Psoas muscle (tissue), 8 donors: ENCODE measurements at places on chromosomes 5 and 9.

- DNase-seq: no peak
Measured at GRCh38 chr5:132102944-132103331, 29.3 kb downstream of the CSF2 start.

GRCh38 chr5:95850391-95850894 lies 27.9 kb upstream of the GLRX start:
- DNase-seq: no peak

DNA sequence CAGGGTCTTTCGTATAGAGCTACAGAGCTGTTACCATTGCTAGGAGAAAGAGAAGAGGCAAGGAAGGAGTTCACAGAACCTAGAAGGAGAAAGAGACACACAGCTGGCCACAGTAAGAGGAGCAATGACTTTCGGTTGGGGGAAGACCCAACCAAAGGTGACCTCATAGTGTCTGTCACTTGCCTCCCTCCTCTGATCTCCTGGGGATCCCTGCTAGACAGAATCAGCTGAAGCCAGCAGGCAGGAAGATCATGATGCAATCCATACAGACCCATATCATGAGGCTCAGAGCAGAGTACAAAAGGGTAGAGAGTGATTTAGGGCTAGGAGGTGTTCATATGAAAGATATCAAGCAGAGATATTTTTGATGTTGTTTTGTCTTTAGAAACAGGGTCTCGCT lies 26.0 kb upstream of the EPB41L4B start:
- DNase-seq: no peak

GRCh38 chr5:15585841-15586591 lies 86.0 kb downstream of the FBXL7 start:
- no peak for DNase-seq

DNA sequence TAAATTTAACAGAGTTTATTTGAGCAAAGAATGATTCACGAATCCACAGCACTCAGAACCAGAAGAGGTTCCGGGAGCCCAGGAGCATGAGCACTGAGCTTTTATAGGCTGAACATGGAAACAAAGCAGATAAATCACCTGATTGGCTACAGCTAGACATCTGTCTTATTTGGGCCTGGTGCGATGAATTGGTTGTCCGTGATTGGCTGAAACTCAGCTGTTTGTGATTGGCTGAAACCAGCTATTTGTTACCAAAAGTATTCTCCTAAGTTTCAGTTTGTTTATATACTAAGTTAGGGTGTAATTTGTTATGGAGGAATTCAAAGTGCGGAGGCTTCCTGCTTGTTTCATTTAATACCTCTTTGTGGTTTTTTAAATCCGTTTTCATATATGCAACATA lies 15.8 kb upstream of the LCP2 start:
- DNase-seq: no peak

DNA sequence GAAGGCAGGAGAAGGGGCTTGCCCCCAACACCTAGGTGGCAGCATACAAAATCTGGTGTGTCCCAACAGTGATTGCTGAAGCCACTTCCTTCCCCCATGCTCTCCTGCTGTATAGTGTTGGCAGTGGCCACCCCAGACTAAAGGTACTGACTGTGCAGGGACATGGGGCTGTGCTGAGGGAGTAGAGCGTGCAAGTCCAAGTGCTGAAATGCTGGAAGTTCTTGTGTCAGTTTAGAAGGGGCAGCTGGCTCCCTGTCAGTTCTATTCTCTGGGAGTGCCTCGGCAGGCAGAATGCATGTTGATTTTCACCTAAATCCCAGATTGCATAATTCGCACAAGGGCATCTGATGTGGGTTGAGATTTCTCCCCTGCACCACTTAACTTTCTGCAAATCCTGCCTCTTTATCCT lies 68.6 kb downstream of the GDNF start:
- no peak for DNase-seq

GRCh38 chr5:72268753-72269410 lies 51.2 kb downstream of the MRPS27 start:
- no peak for DNase-seq

GRCh38 chr9:505741-506059 lies 291.0 kb downstream of the DOCK8 start:
- DNase-seq: no peak

DNA sequence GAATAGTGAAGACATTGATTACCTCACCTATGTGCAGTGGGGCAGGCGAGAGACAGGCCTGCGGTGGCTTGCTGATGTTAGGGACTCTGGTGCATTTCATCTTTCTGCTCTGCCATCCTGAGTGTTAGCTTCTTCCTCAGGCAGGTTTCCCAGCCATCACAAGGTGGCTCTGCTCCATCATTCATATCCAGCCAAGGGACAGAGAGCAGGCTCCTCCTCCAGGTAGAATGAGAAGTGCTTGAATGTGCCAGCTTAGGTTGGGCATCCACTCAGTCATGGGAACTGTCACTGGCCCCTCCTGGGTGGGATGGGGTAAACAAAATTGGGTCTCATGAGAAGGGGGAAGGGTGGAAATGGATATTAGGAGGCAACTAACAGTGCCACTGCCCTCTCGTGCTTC lies 24.8 kb downstream of the GPR107 start:
- no peak for DNase-seq

DNA sequence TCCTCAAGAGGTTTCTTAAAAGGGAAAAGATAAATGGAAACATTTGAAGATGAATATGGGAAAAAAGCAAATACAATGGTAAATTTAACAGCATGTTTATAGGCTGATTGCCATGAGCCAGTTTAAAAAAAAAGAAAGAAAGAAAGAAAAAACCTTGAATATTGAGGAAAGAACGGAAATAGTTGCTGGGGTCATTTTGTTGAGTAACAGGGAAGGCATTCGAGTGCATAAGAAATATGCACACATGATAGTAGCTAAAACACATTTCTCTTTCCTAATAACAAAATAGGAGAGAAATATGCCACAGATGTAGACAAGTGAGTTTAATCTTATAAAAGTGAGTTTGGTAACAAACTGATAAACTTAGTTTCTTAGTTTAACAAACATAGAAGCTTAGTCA lies 864.6 kb upstream of the ACO1 start:
- DNase-seq: no peak

GRCh38 chr5:33530183-33531036 lies 89.6 kb downstream of the TARS1 start:
- no peak for DNase-seq

DNA sequence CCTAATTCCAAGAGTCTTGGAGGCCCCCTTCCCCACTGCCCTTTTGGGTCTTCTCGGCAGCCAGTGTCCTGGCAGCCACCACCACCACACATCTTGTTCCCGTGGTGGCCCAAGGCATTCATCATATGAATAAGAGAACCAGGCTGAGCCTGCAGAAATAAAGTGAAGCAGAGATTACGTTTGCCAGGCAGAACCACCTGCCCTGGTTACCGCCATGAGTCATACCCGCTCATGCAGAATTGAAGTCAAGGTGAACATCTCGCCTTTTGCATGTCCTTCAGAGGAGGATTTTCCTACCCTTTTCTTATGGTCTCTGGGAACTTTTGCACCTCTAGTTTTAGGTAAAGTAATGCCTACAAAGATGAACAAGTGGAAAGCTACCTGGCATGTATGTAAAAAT lies 119.5 kb upstream of the LMX1B start:
- peak; percentile 1 for DNase-seq

GRCh38 chr5:132877466-132877865 lies 4.0 kb downstream of the LEAP2 start:
- DNase-seq: no peak

DNA sequence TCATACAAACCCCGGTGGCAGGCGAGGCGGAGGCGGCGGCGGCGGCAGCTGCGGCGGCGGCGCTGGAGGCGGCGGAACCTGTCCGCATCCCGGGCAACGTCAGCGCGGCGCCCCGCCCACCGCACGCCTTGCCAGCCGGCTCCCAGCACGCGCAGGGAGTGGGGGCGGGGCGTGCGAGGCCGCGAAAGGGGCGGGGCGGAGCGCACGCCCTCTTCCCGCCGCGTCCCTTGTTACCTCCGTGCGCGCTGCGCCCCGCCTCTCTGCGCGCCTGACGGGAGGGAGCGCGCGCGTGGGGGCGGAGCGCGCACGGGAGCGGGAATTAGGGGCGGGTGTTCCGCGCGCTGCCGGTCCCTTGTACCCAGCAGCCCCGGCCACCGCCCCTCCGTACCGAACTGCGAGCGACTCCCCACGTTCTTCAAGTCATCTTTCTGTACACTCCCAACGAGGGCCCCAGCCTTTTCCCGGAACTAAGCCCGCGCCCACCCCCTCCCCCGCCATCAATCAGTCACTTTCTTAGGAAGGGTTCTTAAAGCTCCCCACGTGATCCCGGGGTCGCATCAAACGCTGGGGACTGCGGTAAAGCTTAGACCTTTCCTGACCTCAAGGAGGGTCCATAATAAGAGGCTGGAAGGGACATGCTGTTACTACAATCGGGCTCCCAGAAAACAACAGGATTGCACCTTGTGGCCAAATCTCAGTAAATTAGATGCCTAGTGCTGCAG lies at the start of gene AGTPBP1:
TSS of gene AGTPBP1 (minus strand) at position 80 of the 722 bp plus-strand sequence. CDS start 29,421 bp downstream, outside the sequence.
- DNase-seq: peak; percentile 97

- no peak for DNase-seq
Measured at GRCh38 chr5:56900395-56900794, 9.0 kb upstream of the SETD9 start.

DNA sequence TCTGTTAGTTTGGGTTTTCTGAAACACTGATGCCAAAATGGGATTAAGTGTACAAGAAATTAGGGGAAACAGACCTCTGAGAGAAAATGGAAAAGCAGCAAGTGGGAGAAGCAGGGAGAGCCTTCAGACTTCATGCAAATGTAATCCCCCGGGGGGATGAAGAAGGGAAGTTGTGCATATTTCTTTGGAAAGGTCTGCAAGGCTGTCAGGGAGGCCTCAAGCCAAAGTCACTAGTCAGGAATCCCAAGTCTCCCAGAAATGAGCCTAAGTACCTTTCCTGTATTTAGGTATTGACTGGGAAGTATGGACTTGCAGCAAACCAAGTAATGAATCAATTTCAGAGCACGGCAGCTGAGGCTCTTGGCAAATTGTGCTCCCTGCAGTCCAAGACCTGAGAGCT lies 2.2 kb downstream of the FTMT start:
- DNase-seq: no peak

GRCh38 chr5:112737070-112737462 lies 619 bp upstream of the APC start:
- DNase-seq: no peak

- no peak for DNase-seq
Measured at GRCh38 chr5:174687503-174687902, 36.9 kb upstream of the MSX2 start.

GRCh38 chr9:127106466-127106855 lies 16.0 kb downstream of the ANGPTL2 start:
- DNase-seq: no peak

GRCh38 chr9:27368316-27368985 lies 71.5 kb upstream of the EQTN start:
- DNase-seq: no peak

GRCh38 chr5:129977810-129978209 lies 73.5 kb downstream of the CHSY3 start:
- DNase-seq: no peak

GRCh38 chr9:129109537-129109903 lies 1.1 kb downstream of the CRAT start:
- DNase-seq: peak; percentile 72

DNA sequence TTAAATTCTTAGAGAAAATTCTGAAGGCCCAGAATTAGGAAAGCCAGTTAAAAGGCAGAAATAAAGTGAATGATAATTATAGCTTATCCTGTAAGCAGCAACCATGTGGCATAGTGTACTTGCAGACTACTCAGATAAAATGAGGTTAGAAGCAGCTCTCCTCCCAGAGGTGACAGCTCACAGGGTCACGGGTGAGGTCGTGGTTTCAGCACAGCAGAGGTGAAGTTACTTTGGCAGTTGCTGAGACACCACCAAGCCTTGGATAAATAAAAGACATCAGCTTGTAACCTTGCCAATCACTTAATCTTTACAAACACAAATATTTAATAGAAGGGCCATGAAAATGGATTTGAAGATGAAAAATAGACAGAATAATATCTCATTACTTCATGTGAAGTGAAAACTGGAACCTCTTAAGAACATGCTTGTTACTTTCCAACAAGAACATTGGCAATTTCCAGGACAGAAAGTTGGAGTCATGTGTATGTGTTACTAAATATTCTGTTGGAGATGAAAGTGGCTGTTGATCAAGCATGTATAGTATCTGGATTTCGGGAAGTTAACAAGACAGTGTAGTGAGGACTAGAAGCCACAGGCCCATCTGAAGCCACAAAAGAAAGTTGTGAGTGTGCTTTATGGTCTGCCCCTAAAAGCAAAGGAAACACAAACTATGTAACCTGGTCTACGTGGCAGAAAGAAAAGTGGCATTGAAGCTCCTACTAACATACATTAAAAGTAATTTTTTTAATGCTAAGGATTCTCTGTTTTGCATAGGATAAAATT lies 134.4 kb downstream of the ERCC6L2 start:
- DNase-seq: no peak

DNA sequence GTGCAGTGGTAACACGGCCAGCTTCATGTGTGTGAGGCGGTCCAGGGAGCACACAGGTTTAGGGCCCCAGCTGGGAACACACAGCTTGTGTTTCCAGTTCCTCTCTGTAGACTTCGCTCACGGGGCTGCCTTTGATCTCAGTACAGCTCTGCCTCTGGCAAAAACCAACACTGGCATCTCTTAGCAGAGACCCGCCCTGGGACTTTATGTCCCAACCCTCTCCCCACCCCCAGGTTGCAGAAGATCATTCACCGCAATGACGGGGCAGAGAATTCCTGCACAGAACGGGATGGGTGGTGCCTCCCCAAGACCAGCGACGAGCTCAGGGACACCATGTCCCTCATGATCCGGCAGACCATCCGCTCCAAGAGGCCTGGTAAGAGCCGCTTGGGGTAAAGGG lies 5.2 kb upstream of the CEL start:
- no peak for DNase-seq

DNA sequence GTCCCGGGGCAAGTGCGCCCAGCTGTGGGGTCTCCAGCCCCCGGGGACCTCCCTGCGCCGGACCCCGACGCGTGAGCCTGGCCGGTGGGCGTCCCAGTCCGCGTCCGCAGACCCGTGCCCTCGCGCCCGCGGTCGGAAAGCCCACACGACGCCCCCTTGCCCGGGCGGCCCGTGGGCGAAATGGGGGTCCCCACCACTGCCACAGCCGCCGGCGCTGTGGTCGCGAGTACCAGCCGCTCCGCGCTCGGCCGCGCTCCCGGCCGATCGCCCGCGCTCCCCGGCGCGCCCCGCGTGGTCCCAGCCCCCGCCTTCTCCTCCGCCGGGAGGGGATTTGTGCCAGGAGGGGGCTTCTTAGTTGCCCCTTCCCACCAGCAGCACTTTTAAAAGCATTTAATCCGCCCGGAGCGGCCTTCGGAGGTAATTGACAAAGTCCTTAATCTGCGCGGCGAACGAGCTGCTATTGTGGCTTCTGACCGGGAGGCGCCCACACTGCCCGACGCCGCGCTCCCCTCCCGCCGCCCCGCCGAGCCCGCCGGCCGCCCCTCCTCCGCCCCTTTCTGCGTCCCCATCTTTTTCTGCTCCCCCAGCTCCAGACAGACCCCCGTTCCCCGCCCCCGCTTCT lies 469 bp upstream of the FIBCD1 start:
- no peak for DNase-seq

DNA sequence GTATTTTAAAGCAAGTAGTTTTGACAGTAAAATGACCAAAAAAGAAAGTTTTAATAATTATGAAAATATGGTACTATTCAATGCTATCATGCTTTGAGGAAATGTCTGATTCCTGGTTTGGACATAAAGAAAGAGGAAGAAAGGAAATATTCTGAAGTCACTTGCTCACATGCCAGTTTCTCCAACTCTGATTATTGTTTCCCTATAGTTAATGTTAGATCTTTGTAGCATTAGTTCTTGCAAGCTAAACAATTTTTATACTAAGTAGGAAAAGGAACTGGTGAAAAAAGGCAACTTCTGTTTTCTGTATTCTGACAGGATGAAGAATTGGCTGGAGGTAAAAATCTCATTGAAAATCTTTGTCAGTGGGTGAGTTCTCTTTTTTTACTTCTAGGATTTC lies 119.5 kb downstream of the YTHDC2 start:
- DNase-seq: no peak
